ENCODE measurements at places on chromosomes 3 and 15.

DNA sequence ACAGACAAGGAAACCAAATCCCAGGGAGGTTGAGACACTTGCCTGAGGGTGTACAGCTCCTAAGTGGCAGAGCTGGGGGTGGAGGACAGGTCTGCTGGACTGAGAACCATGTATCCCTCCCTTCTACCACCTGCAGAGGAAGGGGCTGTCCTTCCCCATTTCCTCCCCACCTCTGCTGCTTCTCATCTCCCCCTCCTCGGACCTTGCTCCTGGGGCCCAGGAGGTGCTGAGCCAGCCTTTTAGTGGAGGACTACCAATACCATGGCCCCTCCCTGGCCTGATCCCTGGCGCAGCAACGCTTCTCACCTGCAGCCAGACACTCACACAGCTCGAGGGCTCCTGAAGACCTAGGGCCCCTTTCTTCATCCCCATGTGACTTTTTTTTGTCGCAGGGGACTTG, 50.4 kb downstream of the IDH2 start:
- no peak for DNase-seq

- no peak for DNase-seq
Observed at GRCh38 chr15:52220937-52221660, 29.9 kb upstream of the GNB5 start.

- no peak for DNase-seq
Observed at GRCh38 chr3:172376402-172376801, 71.9 kb downstream of the GHSR start.

GRCh38 chr15:96170979-96171739, 159.3 kb upstream of the NR2F2 start:
- DNase-seq, result no peak

DNA sequence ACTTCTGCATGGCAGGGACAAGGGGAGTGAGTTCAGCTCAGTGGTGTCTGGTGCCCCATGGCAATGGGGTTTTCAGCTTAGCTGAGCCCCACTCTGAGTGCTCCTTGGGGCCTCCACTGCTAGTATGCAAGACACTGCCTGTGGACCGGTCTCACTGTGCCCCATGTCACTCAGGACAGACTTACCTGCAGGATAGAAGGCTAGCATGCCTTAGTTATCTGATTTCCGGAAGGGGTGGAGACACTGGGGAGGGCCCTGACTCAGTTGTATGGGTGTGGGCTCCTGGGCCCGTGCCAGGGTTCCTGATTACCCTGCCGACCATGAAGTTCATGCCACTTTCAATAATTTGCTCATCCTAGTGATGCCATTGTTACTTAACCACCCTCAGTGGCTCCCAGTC, 4.3 kb upstream of the SLC6A20 start:
- DNase-seq, result no peak

DNA sequence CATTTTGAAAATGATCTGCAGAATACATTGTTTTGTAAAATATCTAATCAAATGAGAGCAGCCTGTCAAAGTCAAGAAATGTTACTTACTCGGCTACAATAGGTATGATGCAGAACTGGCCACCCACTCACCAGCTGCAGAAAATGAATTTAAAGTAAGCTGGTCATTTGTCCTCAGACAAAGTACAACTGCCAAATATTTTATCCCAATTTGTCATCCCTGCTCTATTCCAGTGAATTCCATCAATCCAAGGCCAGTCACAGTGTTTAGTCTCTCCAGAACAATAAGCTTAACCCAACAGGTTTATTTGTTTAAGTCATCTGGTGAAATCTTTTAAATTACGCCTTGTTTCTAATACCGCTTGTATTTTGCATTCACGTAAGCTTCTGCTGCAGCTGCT, 46.6 kb upstream of the TCF12 start:
- DNase-seq, result no peak

- DNase-seq, result no peak
Observed at GRCh38 chr3:77065750-77066149, 25.9 kb downstream of the ROBO2 start.

- DNase-seq, result no peak
Observed at GRCh38 chr3:45965653-45966052, 22.4 kb downstream of the CXCR6 start.

DNA sequence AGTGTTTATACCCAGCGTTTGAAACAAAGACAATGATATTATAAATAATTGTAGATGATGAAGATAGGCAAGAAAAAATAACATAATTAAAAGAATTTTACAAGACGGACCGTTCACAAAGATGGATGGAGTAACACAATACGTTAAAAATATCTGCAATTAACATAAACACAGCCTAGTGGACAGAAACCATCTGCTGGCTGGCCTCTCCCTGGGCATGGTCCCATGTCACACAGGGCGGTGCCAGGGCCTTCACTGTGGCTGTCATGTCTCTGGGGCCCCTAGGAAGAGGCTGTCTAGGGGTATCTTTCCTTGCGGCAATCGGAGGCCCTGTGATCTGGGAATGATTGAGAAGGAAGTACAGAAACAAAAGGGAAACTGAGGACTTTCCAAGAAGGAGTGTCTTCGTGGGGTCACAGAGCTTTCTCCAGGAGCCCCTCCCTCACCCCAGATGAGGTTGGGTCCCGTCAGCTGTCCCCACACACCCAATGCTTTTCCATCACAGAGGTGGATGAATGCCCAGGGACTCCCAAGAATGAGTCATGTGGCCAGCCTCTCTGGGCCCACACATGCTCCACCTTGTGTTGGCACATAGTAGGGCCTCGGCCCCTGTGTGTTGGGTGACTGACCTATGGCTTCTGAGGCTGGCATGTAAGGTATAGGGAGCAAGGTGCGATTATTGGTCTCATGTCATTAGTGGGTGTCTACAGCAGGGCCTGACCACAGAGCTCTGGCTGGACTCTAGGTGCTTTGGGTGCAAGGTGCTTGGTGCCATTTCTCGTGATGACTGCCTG, 87.1 kb downstream of the DNAJB8 start:
- DNase-seq, result no peak

DNA sequence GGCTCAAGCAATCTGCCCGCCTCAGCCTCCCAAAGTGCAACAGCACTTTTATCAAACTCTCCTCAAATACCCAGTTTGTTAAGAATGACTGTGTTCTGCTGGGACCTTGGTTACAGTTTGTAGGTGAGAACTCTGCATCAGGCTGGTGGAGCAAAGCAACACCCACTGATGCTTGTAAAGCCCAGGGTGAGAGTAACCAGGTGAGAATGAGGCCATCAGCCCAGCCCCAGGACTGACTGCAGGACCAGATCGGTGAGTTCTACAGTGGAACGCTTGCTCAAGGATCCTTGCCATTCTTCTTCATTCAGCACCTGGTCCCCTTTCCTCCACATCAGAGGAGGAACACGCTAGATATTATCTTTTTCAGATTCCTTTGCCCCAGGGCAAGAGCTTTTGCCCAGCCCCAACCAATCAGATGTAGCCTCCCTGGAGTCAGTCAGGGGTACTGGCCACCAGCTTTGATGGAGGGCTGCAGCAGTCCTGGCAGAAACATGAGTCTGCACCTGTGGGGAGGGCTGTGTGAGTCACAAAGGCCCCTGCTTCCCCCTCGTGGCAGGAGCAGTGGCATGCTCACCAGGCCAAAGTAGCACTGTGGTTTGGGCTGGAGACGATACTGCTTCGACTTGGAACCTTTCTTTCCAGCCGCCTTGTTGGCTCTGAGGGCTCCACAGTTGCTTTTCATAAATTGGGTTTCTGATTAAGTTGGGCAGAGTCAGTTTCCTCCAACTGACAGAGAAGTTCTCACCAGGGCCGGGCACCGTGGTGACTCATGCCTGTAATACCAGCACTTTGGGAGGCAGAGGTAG, 3.5 kb upstream of the SHISA5 start:
- DNase-seq, result peak; percentile 47

GRCh38 chr3:186644683-186645082, 4.5 kb downstream of the FETUB start:
- no peak for DNase-seq

GRCh38 chr3:172635588-172635987, 75.3 kb downstream of the NCEH1 start:
- DNase-seq, result no peak

DNA sequence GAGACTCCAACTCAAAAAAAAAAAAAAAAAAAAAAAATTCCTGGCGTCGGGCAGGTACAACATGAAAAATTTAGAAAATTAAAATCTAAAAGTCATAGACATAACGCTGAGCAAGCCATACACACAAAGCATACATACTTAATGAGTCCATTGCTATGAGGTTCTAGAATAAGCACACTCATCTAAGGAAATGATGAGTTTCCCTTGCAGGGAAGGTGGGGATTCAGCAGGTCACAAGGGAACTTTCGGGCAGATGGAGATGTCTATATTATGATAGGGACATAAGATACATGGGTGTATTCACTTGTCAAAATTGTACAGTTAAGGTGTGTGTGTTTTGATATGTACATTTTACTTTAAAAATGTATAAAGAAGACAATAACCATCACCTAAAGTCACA, 120.2 kb upstream of the LIPC start:
- no peak for DNase-seq

GRCh38 chr3:17740721-17741141, 1.7 kb downstream of the TBC1D5 start:
- no peak for DNase-seq

GRCh38 chr15:78444255-78444654, 6.2 kb downstream of the IREB2 start:
- DNase-seq, result no peak

Measured in activated CD4-positive, alpha-beta T cell treated with anti-CD3 and anti-CD28 coated beads for 24 hours (primary cell).